Psoas muscle (tissue), 8 donors: ENCODE measurements at places on chromosomes 5 and 9. TPM values are rescaled to one million over a fixed set of nuclear protein-coding genes. Genes with fewer than 3 reads are reported as not detected.

DNA sequence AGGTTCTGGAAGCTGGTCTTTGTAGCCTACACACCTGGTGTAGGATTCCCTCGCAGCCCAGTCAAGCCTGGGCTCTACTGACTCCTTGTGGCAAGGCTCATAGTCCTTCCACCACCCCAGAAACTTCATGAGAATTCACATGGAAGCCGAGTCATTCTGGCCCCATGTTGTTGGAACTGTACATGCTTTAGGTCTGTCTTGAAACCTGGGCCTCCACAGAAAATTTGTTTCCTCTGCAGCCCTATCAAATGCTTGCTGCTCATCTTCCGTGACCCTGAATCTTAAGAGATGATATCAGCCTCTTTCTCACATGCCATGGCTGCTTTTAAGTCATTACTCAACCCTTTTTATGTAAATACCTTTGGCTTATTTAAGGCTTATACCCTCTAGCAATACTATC, 113.4 kb upstream of the GRHPR start:
- H3K4me3 ChIP-seq = no peak overlapping the region
- H3K27ac ChIP-seq = no peak overlapping the region
- peaks cover 37% of the 10 kb centered on the region for H3K36me3 ChIP-seq
- no peaks in the 10 kb centered on the region for H3K27me3 ChIP-seq

The LSM11 gene
- total RNA-seq = 1.9 TPM

The PCDHB15 gene
- total RNA-seq = 0.79 TPM

- no peaks in the 10 kb centered on the region for H3K36me3 ChIP-seq
- no peak for DNase-seq
- H3K27me3 ChIP-seq = no peaks in the 10 kb centered on the region
These were observed 136.7 kb upstream of the MOCS2 start for GRCh38 chr5:53246042-53246836.

DNA sequence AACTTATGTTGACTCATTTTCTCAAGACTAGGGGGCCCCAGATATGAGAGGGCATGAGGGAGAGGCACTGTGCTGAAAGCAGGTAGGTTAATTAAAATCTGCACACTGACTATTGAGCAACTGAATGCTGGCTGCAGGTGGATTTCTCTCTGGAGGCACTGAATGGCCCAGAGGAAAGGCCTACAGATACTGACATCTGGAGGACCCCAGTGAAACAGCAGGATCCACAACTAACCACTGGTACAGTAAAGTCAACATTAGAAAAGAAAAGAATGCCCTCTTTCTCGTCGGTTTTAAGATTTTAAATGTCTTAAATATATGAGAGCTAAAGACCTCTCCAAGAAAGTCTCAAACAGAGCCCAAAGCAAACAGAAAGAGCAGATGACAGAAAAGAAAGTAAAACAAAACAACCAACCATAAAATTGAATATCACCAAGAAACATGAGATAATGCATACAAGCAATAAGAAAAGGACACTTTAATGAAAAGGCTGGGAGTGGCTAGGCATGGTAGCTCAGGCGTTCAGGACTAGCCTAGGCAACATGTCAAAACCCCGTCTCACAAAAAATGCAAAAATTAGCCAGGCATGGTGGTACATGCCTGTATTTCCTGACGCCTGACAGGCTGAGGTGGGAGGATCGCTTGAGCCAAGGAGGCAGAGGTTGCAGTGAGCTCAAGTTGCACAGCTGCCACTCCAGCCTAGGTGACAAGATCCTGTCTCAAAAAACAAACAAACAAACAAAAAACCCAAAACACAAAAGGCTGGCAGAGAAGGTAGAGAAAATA, 43.3 kb downstream of the PUM3 start:
- peaks cover 86% of the 10 kb centered on the region for H3K36me3 ChIP-seq
- peaks cover 7% of the 10 kb centered on the region for H3K4me1 ChIP-seq
- no peak overlapping the region for H3K4me3 ChIP-seq
- no peak overlapping the region for H3K27ac ChIP-seq

- H3K36me3 ChIP-seq = no peaks in the 10 kb centered on the region
- no peak overlapping the region for H3K27ac ChIP-seq
These were observed 347.7 kb downstream of the CHSY3 start for GRCh38 chr5:130251931-130252330.

DNA sequence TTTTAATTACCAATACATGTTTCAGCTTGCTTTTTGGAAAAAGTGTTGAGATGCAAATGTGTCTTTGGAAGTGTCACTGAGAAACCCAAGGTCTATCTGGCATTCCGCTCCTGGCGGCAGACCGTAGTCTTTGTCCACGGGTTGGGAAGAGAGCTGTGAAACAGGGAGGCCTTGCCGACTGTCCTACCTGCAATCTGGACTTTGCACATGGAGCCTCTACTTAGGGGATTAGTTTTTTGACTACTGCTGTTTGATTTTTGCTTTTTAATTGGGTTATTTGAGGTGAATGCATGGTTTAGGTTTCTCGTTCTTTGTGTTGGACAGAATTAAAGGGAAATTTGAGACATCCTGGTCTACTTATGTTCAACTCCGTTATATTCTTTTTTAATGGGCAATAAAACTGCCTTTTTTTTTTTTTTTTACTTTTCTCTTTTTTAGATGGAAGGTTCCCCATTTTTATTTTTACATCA, 25.7 kb downstream of the TRIO start:
- H3K36me3 ChIP-seq = no peaks in the 10 kb centered on the region
- no peak for DNase-seq
- no peaks in the 10 kb centered on the region for H3K27me3 ChIP-seq
- peaks cover 72% of the 10 kb centered on the region for H3K4me1 ChIP-seq
- no peak overlapping the region for H3K4me3 ChIP-seq
- H3K27ac ChIP-seq = no peak overlapping the region

The PSMD5 gene
- 14.7 TPM for total RNA-seq

The IFNA2 gene
- not detected for total RNA-seq

The ARHGEF37 gene
- 20.8 TPM for total RNA-seq

DNA sequence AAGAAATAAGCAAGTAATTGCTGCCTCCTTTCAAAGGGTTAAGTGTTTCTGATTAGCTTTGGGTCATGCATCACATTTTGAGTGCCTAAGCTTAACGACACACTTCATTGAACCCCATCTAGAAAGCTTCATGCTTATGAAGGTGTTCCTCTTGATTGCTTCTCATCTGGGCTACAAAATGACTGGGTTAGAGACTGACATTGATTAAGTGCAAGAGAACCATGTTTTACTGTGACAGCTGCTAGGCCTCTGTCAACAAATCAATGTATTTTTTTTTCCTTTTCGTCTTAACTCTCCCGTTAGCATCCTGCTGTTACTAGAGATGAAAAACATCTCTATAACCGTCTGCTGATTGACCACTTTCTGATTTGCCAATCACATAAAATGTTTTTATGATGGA, 725.0 kb downstream of the TLE1 start:
- no peaks in the 10 kb centered on the region for H3K36me3 ChIP-seq
- H3K4me1 ChIP-seq = no peaks in the 10 kb centered on the region
- H3K27me3 ChIP-seq = no peaks in the 10 kb centered on the region
- H3K27ac ChIP-seq = no peak overlapping the region
- no peak for DNase-seq
- no peak overlapping the region for H3K4me3 ChIP-seq

GRCh38 chr5:157640406-157641066, 11.7 kb downstream of the SOX30 start:
- no peak for DNase-seq
- H3K36me3 ChIP-seq = no peaks in the 10 kb centered on the region
- H3K27me3 ChIP-seq = no peaks in the 10 kb centered on the region
- H3K27ac ChIP-seq = no peak overlapping the region
- no peaks in the 10 kb centered on the region for H3K4me1 ChIP-seq

DNA sequence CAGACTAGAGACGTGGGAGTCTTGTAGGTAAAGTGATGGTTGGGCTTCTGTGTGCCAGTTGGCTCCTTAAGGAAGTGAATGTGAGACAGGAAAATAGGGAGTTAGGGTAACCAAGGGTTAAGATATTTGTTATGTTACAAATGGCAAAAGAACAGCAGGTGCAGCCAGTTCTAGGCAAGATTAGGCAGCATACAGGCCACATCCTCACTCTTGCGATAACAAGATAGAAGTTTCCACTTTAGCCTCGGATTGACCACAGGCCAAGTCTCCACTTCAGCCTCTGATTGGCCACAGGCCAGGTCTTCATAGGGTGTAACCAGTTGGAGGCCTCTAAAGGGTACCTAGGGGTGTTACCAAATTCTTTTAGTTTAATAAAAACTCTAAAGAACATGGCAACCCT, 54.6 kb upstream of the ABCA1 start:
- peaks cover 17% of the 10 kb centered on the region for H3K4me1 ChIP-seq
- no peaks in the 10 kb centered on the region for H3K36me3 ChIP-seq
- no peaks in the 10 kb centered on the region for H3K27me3 ChIP-seq
- H3K27ac ChIP-seq = no peak overlapping the region
- H3K4me3 ChIP-seq = no peak overlapping the region
- DNase-seq = no peak
